ENCODE measurements at places on chromosomes 3 and 15.

- DNase-seq, result no peak
These were observed 361.2 kb downstream of the MAGI1 start for GRCh38 chr3:65677486-65678010.

DNA sequence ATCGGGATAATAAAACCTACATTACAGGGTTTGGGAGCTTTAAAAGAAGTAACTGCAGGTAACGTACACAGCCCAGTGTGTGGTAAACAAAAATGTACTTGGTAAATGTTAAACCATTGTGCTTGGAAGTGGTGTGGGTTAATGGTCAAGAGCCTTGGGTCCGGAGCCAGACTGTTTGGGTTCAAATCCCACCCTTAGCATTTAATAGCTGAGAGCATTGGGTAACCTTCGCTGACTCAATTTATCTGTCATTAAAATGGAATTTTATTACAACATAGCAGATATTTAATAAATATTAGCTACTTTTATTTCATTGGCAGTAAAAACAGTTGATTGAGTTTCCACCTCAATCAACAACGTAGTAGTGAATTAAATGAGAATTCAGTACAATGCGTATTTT is 1.5 kb downstream of the FSTL1 start:
- DNase-seq, result no peak

DNA sequence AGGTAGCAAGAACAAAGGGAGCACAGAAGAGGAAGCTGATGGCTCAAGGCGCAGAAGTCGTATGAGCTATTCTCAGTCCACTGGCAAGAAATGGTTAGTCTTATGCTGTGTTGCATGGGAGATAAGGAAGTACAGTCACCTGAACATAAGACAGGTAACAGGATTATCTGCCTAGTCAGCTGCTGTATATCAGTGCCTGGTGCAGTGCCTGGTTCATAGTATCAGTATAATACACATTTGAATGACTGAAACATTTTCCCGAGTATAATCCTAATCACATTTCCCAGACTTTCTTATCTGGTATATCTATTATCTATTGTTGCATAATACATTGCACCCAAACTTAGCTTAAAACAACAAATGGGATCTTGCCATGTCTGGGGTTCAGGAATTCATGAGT is 302.5 kb downstream of the GABRG3 start:
- no peak for DNase-seq

DNA sequence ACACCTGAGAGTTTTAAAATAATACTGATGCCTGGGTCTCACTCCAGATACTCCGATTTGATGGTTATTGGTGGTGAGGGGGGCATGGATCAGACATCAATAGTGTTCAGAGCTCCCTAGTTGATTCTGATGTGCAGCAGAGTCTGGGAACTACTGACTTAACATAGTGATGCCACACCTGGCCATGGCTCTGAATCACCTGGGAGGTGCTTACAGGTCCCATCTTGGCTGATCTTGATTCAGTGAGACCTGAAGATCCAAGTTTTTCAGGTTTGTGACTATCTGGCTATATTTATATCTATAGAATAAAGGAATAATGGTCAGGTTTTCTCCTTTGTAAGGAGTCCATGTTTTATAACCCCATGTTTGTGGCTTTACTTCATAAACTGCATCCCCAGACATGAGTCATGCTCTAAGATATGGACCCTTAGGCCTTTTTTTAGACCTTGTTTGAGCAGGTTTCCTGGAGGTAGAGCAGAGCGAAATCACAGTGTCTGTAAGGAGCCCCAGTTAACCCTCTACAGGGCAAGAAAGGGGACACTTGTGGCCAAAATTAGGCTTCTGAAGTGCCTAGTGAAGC is 101.4 kb downstream of the LARS2 start:
- no peak for DNase-seq

DNA sequence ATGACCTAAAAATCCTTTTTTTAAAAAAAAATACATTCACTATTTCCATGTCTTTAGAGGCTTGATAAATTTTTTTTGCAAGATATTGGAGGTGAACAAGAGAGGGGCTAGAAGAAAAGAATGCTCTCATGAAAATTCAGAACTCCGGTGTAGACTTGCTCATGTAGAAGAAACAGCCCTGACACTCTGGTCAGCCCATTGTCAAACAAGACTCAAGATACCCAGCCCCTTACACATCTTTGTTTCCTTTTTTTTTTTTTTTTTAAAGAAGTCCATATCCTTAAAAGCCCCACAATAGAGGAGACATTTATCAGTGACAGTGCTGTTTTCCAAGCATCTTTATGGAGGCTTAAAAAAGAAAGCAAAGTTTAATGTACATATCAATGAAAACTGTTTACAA is 196.8 kb upstream of the RORA start:
- DNase-seq, result no peak

- DNase-seq, result no peak
These were observed 25.5 kb downstream of the FAM174B start for GRCh38 chr15:92629975-92630626.

DNA sequence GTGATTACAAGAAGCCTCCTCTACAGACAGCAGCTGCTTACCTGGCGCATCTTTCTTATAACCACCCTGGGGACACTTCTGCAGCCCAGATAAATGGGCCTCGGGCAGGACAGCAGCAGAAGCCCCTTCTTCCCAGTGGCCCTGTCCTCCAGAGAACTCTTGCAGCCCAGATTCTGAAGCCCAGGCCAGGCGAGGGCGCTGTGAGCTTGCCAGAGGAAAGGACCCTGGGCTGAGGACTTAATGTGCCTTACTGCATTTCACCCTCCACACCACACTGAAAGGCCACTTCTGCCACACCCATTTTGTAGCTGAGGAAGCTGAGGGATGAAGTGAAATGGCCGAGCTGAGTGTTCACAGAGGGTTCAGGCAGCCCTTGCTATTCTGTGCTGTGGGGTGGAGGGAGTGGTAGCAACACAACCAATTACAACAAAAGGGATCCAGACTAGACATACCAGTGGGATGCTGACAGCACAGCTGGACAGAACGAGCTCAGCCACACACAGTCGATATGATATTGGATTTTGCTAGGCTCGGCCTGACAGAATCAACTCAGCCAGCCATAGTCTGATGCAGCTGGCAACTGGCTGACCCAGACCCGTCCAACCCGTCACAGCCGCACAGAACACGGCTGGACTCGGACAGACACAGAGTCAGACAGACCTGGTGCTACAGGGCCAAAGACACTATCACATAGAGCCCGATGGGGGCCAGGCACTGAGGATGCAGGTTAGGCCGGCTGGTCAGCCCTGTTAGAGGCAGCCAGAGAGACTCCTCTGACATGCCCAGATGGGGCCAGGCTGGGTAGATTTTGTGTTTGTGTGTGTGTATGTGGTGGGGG is 7.3 kb downstream of the ACOX2 start:
- no peak for DNase-seq

DNA sequence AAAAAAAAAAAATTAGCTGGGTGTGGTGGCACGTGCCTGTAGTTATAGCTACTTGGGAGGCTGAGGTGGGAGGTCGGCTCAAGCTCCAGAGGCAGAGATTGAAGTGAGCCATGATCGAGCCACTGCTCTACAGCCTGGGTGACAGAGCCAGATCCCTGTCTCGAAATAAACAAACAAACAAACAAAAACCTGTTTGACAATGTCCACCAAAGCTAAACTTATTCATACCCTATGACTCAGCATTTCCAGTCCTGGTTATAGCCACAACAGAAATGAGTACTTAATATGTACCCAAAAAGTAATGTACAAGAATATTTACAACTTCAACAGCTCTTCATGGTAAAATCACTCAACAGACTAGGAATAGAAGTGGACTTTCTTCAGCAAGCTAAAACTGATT is 31.1 kb downstream of the SERP1 start:
- no peak for DNase-seq

GRCh38 chr3:10815487-10815886 is 541 bp upstream of the SLC6A11 start:
- no peak for DNase-seq

- no peak for DNase-seq
These were observed 25.2 kb downstream of the GP9 start for GRCh38 chr3:129085818-129086217.

DNA sequence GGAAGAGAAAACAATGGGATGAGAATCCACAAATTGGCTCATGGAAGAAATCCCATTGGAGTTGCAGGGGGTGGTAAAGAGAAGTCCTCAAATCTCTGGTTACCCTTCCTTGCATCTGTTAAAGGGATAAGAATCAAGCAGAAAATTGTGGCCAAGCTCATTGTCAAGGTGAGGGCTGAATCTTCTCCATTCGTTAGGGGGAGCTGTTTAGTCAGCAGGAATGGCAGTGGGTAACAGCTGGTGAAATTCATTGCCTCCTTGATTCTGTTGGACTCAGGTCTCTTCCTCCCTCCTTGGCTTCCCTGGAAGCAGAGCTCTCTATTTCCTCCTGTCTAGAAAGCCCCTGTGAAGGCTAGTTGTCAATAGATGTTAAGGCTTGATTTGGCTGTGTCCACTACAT is 343.1 kb upstream of the SEMA6D start:
- DNase-seq, result no peak

DNA sequence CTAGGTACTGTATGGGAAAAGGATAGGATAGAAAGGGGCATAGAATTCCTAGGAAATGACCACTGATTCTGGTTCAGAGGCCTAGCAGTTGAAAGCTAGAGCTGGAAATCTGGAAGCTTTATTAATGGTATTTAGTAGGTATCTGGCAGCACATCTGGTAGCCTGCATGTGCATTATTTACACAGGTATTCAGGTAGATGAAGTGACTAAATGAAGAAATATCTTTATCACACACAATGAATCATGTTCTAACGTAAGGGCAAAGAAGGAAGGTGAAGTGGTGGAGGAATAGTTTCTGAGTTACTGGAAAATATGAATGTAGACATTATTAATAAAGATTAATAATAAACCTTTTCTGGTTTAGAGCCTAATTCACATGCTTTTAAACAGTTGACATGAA is 119.9 kb downstream of the MBNL1 start:
- DNase-seq, result no peak

DNA sequence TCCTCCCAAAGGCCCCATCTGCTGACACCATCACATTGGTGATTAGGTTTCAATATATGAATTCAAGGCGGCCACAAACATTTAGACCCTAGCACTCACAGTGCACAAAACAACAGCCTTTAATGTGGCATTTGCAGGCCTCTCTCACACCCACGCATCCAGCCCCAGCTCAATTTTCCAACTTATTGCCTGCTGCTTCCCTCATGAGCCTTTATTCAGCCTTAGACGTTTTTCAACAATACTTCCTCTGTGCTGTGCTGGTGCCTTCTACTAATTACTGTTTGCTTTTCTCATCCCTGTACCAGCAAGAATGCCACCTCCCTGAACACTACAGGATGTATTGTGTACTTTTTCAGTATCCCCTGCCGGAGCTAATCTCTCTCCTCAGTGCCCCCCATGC is 334.6 kb downstream of the GABRB3 start:
- no peak for DNase-seq

- no peak for DNase-seq
These were observed 32.2 kb upstream of the ADCY5 start for GRCh38 chr3:123481071-123481470.

GRCh38 chr15:52256366-52256765 is 39.2 kb downstream of the MYO5C start:
- DNase-seq, result peak; percentile 76

GRCh38 chr3:72177075-72178050 is 392.4 kb upstream of the PROK2 start:
- no peak for DNase-seq

DNA sequence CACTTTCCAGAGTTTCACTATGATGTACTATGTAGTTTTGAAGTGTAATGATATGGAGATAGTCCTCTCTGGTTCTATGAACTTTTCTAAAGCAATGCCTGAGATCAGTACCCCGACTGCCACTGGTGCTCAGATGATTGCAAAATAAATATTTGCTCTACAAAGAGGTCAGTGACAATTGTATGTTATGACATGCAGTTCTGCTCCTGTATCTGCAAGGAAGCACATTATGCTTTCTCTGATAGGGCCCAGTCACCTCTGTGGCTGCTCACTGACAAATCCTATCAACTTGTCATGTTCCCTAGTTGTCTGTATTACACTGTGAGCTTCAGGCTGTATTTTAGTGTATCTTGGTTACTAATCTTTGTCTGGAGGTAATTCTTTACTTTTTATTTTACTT is 362.6 kb downstream of the ROBO1 start:
- no peak for DNase-seq

- no peak for DNase-seq
These were observed 6.6 kb downstream of the POLR2H start for GRCh38 chr3:184368116-184368515.

DNA sequence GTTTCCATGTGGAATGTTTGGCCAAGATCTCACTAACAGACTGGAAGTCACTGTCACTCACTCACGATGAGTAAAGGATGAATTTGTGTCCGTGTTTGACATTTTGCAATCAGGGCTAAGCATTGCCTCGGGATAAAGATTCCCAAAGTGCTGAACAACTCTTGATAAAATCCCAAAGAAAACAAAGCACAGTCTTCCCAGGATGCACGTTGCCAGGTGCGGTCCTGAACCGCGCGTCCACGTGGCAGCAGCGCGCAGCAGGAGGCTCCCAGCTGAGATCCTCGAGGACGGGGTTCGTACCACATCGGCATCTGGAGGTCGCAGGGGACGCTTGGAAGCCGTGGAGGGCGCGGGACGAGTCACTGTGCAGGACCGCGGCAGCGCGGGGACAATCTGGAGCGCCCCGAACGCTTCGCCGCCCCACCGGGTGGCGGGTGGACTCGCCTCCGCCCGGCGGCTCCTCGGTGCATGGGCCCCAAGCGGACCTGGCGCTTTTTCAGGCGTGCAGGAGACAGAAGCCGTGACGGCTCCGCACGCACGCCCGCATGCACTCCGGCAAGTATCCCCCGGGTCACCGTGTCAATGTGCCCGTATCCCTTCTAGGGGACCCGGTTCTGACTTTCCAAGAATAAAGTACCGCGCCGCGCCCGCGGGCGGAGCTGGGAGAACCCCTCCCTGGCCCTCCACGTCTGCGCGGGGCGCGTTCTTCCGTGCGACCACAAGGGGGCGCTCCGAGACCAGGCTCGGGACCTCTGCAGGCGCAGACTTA is 17.7 kb downstream of the CPN2 start:
- DNase-seq, result peak; percentile 90

DNA sequence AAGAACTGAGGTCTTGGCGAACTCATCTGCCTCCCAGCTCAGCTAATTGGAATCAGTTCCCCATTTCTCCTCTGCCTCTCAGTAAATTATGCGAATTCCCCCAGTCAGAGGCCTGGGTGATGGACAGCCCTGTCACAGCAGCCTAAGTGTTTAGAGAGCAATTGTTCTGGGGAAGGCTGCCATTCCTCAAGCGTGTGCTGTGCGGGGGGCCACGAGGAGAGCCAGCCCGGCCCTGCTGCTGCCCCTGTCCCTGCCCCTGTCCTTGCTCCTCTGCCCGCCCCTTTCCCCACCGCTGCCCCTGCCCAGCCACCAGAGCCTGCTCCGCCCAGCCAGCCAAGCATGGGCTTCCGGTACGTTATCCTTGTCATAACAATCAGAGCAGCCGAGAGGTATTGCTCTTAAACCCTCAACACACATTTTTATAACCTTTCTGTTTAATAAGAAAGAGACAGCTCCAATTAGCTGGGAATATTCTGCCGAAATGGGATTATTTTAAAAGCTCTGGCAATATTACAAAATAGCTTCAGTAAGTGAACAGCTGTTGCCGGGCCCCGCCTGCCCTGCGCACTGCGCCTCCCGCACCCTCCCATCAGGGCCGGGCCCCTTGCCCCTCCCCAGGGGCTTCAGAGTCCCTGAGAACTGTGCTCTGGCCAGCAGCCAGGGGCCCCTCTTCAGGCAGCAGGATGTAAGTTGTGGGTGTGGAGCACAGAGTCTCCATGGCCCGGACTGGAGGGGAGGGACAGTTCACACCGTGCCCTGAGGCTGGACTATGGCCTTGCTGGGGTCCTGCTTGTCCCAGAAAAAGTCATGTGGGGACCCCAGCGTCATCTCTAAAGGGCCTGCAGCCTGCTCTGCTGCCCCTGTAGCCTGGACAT is 12.4 kb upstream of the CACNA2D2 start:
- peak; percentile 88 for DNase-seq

GRCh38 chr15:41933771-41934170 is 38.6 kb downstream of the EHD4 start:
- DNase-seq, result no peak
